Activated T-helper 1 cell treated with Interleukin-2 at 50 U/mL for 16 hours (primary cell): ENCODE measurements at places on chromosomes 5 and 9.

GRCh38 chr5:89444088-89444487 is 561.1 kb upstream of the MEF2C start:
- no peak for DNase-seq

- DNase-seq: no peak
Observed at GRCh38 chr5:109411627-109412026, 1.9 kb upstream of the PJA2 start.

GRCh38 chr9:79812099-79812498 is 240.3 kb downstream of the TLE4 start:
- no peak for DNase-seq

- no peak for DNase-seq
Observed at GRCh38 chr9:136242918-136243525, 2.6 kb downstream of the QSOX2 start.

GRCh38 chr9:114214181-114214580 is 58.8 kb downstream of the COL27A1 start:
- DNase-seq: no peak

GRCh38 chr5:13910201-13910600 is 34.3 kb downstream of the DNAH5 start:
- DNase-seq: no peak

DNA sequence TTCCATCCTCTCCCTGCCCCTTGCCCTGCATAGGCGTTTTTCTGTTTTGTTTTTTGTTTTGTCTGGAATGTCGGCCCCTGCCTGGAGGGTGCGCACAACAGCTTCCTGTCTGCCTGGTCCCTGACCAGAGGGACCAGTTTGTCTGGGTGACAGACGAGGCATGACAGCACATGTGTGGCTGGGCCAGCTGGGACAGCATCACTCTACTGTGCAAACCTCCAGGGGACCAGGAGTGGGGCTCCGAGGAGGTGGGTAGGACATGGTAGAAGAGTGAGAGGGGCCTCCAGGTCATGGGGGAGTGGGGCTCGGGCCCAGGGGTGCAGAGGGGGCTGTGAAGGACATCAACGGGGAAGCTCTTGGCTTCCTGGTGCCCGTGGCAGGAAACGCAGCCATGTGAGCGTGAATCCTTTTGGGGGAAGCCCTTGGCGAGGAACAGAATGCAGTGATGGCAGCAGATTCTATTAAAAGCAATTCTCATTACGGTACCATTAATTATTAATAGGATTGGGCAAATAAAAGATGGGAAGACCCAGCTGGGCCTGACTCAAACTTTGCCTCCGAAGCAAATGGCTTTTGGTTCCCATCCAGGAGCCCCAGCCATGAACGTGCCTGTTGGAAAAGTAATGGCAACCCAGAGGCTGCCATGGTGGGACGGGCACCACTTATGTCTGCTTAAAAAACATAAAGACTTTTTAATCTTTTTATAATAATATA is 184.4 kb upstream of the IER5L start:
- DNase-seq: no peak

GRCh38 chr9:107989544-107989943 is 500.0 kb upstream of the KLF4 start:
- DNase-seq: no peak

GRCh38 chr9:18531136-18532065 is 57.4 kb downstream of the ADAMTSL1 start:
- no peak for DNase-seq

- DNase-seq: no peak
Observed at GRCh38 chr5:168316139-168316578, 24.7 kb downstream of the WWC1 start.

GRCh38 chr9:89444925-89445765 is 52.8 kb downstream of the SEMA4D start:
- DNase-seq: no peak

- no peak for DNase-seq
Observed at GRCh38 chr9:15843931-15844330, 291.1 kb downstream of the CCDC171 start.

- DNase-seq: no peak
Observed at GRCh38 chr5:10699987-10700386, 61.0 kb downstream of the DAP start.

DNA sequence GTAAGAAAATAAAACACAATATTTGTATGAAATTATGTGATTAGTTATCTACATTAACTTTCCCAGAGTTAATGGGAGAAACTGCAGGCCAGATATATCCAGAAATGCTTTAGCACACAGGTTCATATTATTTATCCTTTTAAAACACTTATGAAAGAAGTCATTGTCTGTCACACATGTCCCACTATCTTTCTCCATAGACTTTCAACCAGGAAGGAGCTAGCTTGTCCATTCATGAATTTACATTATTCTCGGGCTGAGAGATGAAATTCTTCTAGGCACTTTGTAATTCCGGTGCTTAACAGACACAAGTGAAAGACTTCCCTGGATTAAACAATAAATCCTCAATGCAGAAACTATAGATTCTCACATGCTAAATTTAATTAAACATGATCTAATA is 1043.2 kb downstream of the CDH9 start:
- no peak for DNase-seq

- no peak for DNase-seq
Observed at GRCh38 chr9:90333226-90333625, 309.4 kb downstream of the DIRAS2 start.

GRCh38 chr5:143713047-143714003 is 98.6 kb upstream of the HMHB1 start:
- DNase-seq: no peak

- DNase-seq: no peak
Observed at GRCh38 chr9:16543686-16544085, 326.8 kb downstream of the BNC2 start.

DNA sequence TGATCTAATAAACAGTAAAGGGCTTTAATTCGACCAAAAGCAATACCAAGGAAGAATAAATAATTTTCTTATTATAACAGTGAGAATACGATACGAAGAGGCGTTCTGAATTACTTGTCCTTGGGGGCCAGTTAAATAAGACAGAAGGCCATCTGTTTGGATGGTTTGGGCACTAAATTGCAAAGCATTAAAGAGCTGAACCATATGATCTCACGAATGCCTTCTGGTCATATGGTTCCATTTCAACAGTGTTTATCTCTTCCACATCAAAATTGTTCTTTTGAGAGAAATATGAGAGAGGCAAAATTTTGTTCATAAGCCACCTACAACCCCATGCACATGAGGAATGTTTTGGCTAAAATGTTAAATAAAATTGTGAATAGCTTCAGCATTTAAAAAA is 605.4 kb downstream of the PTPRD start:
- no peak for DNase-seq

DNA sequence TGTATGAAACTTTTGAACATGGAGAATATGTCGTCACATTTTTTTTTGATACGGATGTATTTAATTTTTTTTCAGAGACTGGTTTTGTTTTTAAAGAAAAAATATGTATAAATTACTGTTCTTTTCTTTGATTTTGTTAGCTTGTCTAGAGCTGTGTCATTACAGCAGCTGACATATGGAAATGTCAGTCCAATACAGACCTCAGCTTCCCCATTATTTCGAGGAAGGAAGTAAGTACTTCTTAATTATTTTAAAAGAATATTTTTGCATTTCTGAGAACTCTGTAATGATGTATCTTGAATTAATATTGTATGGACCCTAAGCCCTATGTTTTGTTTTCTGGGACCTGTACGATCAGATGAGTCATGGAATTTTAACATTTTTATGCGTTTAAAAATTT is 7.6 kb downstream of the TENT2 start:
- no peak for DNase-seq

DNA sequence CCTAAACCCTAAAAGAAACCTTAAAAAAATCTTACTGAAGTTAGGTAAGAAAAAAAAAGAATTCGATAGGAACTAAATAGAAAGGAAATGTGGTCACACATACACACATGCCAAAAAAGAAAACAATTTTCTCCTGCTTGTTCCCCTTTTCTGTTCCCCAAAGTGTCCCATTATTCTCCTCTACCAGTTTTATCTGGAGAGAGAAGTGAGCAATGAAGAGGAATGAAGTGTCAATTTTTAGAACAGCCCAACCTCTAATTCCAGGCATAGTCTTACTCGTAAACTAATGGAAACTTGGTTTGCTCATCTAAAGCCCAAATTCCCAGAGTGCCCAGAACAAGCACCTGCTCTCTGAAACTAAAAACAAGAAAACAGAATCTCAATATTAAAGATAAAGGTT is 26.1 kb downstream of the AP3B1 start:
- DNase-seq: no peak

GRCh38 chr5:109192555-109193281 is 217.1 kb downstream of the PJA2 start:
- no peak for DNase-seq

GRCh38 chr9:111301195-111301594 is 28.8 kb downstream of the OR2K2 start:
- no peak for DNase-seq

DNA sequence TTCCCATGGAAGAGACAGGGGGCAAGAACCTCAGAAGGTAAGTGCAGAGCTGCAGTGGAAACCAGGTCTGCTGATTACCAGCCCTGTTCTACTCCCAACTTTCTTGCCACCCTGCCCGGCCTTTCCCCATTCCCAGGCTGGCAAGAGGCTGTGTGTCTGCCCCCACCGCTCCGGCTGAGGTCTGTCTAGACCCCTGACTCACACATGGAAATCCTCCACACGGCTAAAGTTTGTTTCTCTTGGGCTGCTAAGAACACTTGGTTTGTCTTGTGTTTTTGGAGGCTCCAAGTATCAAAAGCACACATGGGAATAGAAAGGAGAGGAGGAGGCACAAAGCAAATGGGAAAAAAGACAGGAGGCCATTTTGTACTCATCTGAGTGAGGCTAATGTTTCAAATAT is 168.3 kb downstream of the GABBR2 start:
- DNase-seq: no peak

- DNase-seq: no peak
Observed at GRCh38 chr5:75510417-75510835, 1.0 kb downstream of the CERT1 start.

GRCh38 chr5:125269926-125270325 is 523.5 kb upstream of the ZNF608 start:
- no peak for DNase-seq

DNA sequence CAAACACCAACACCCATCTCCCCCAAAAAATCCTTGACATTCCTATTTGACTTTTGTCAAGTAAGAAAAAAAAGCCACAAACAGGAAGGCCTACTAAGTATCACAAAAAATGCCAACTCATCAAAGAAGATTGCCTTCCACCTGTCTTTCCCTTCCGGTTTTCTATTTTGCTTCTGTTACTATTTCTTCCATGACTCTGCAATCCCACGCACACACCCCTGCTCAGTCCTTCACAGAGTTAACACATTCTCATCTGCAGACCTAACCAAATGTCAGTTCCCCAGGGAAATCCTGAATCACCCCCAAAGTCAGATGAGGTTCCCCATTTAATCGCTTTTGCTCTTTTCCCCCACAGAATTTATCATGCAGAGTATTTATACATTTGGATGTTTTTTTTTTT is 15.1 kb downstream of the LPAR1 start:
- DNase-seq: no peak

- DNase-seq: no peak
Observed at GRCh38 chr5:111582451-111582850, 70.1 kb upstream of the STARD4 start.

GRCh38 chr5:74281166-74281565 is 359.4 kb downstream of the ENC1 start:
- no peak for DNase-seq

GRCh38 chr9:94033383-94033782 is 50.9 kb upstream of the PTPDC1 start:
- DNase-seq: no peak

DNA sequence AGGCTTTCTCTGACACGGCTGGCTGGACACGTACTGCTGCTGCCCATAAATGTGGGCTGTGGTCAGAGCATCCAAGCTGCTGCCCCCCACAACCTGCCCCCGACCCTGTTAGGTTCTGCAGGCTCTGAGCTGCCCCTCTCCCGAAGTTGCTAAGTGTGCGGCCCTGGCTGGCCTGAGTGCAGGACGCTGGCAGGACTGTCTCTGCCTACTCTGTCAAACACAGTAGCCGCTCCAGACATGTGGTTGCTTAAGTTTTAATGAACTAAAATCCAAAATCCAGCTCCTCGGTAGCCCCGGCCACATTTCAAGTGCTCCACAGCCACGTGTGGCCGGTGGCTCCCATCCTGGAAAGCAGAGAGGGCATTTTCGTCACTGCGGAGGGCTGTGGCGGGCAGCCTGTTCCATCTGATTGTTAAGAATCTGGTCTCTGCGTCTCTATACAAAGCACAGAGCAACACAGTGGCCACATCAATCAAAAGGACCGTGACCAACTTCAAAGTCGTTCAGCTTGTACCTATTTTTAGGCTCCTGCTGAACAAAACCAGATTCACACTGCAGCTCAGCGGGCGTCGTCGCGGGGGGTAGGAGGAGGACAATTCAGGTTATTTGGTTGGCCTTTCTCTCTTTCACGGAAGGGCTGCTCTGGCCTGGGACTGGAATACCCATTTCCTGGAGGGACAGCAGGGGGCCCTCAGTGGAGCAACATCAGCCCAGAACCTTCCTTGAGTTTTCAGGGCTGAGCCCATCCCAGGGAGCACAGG is 68.9 kb downstream of the PTCH1 start:
- DNase-seq: no peak

DNA sequence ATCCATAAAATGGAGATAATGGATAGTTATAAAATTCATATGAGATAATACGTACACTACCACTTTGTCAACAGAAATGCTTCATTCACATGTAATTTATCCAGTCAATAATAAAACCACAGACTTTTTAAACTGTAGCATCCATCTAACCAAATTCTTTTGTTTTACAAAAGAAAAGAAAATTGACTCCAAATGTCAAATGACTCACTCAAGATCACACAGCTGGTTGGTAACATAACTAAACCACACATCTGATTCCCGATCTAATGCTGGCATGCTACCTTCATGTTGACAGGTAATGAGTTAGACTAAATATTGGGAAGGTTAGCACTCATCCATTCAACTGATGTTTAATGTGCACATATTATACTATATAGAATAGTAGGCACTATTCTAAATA is 4.9 kb downstream of the FRMD3 start:
- no peak for DNase-seq

GRCh38 chr5:37833990-37834389 is 5.9 kb downstream of the GDNF start:
- no peak for DNase-seq

DNA sequence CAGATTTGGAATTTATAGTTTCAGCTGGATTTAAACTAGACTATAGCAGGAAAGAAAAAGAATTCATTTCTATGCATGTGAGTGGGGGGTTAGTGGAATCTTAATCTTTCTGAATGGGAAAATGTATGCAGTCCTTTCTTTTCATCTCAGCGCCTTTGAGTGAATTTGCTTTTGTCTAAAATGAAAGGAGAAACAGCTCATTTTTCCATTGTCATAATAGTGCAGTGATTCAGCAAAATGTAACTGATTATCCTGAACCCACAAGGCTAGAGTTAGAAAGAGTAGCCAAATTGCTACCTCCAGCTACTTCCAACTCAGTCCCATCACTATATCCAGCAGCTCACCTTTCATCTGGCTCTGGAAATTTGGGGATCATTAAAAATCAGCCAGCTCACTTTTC is 134.4 kb downstream of the ADAMTSL1 start:
- DNase-seq: no peak

DNA sequence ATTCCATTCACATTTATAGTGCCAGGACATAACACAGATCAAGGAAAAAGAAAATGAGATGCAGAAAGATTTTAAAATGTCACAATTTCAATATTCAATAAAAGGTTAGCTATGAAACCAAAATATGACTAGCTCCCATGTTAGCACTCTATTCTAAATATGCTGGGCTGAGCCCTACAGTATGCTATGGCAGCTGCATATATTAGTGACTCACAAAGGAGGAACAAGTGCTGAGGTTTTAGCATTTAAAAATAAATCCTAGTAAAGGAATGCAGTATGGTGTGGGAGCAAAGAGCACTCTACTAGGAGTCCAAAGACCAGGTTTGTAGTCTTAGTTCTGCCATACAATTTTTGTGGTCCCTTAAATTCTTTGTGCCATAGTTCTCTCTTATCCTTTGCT is 118.4 kb downstream of the OXCT1 start:
- DNase-seq: no peak
